Endothelial cell (in vitro differentiated cells): ENCODE measurements at places on chromosomes 1 and 21.
A peak's percentile ranks its signal among the peaks of the same experiment; 100 is the strongest.

GRCh38 chr21:44987301-44987885 lies 47.6 kb downstream of the SLX9 start:
- no peak for DNase-seq

DNA sequence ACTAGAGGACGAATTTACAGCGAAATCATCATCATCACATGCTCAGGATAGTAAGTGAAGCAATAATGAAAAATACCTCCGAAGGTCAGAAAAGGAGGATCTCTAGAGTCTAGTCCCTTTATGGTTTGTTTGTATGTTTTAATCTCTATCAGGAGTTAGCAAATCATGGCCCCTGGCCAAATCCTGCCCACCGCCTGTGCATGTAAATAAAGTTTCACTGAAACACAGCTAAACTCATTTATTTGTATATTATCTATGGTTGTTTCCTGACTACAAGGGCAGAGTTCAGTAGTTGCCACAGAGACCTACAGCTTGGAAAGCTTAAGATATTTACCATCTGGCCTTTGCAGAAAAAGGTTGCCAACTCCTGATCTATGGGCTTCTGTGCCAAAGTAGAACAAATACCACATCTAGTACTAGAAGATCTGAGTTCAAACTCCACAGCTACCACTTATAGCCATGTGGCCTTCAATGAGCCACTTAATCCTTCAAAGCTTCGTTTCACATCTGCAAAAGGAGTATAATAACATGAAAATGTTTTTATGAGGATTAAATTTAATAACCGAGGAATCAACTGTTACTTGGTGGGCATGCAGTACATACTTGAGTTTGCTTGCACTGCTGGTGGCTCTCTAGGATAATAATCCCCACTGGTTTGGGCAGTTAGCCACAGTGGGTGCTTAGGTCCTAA lies 94.0 kb upstream of the KIF26B start:
- no peak for DNase-seq

GRCh38 chr1:23118957-23119792 lies 49.5 kb downstream of the LUZP1 start:
- no peak for DNase-seq

GRCh38 chr21:33268393-33268736 lies 2.2 kb downstream of the IL10RB start:
- DNase-seq, result no peak

DNA sequence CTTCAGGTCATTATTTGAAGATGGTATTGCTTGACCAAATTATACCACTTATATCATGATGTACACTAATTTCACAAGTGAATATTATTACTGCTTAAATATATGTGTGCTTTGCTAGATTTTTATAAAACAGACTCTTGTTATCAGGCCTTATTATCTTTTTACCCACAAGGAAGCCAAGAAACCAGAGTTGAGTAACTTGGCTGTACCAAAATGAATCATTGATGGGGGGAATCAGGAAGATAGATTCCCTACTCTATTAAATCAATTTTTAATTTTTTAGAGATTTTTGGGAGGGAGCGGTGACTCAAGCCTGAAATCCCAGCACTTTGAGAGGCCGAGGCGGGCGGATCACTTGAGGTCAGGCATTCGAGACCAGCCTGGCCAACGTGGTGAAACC lies 16.0 kb upstream of the SCCPDH start:
- no peak for DNase-seq

- DNase-seq, result no peak
Observed at GRCh38 chr1:116990612-116991151, 10.9 kb upstream of the CD101 start.

DNA sequence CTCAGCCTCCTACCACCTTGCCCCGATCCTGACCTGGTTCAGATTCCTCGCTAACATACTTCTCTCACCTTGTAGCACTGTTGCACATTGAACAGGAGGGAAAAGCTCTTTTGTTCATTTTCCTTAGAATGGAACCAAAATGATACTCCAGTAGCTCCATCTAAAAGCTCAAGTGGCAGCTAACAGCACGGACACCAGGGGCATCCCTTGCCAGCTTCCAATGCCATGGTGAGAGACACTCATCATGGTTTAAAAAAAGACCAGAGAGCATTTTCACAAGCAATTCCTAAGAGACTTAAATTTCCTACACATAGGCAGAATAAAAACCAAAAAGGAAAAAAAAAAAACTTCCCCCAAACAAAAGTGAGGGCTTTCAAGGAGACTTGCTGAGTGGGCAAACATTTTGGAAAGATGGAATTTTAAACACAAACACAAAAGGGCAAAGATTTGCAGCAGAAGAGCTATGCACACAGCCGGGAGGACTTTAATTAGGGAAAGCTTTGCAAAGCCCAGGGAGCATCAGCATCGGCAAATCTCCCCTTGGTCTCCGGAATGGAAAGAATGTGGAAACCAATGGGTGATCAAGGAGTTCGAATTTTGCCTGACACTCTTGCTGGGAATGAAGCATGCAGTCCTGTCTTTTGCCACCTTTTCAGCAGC lies 84.3 kb downstream of the CAPZB start:
- DNase-seq, result no peak

GRCh38 chr1:25579292-25580252 lies 36.2 kb downstream of the LDLRAP1 start:
- no peak for DNase-seq

DNA sequence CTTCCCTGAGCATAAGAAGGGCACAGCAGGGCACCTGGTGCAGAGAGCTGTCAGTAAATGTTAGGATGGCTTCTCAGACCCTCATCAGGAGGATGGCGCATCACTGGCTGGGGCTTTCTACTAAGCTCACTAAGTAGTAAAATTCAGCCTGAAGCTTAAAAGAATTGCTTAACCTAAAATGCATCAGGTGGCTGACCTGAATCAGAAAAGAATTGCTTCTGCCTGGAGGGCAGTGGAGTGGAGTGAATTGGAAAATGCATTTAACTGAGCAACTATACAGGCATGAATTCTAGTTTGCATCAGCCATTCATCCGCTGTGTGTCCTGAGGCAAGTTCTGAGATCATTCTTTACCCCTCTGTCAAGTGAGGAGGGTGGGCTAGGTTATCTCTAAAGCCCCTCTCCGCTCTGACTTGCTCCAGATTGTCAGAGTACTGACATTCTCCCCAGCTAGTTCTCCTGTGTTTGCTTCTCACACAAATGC lies 142.0 kb upstream of the CD34 start:
- DNase-seq, result no peak

- DNase-seq, result peak; percentile 60
Observed at GRCh38 chr1:111197598-111198284, 2.7 kb downstream of the DENND2D start.

DNA sequence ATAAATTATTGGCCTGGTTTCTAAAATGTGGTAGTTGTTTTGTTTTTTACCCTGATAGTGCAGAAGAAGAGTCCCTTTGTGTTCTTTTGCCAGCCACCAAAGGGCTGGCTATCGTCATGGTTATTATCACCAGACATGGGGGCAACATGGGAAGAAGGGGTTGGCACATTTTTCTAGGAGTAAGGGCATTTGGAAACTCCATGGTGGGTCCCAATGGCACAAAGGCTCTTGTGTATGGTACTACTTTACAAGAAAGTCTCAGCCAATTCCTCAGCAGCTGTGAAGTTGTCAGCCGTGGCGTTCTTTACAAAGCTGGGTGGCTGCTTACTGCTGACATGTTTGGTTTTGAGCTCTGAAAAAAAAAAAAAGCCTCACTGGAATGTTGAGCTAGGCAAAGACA lies 330.4 kb upstream of the ESRRG start:
- DNase-seq, result no peak

DNA sequence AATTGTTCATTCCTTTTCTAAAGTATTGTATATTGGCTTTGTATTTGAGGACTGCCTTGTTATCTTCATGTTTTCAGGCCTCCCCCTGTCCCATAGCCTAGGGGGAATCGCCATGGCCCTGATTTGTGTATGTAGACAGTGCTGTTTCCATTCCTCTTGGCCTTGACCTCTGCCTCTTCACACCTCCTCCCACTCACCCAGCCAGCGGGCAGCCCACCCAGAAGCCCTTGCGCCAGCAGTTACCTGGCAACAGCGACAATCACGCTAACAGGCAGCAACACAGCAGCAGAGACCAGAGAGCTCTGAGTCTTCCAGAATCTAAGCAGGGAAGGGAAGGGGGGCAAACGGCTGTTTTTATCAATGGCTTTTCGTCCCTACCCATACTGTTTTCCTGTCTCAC lies 50.0 kb upstream of the NPL start:
- no peak for DNase-seq

DNA sequence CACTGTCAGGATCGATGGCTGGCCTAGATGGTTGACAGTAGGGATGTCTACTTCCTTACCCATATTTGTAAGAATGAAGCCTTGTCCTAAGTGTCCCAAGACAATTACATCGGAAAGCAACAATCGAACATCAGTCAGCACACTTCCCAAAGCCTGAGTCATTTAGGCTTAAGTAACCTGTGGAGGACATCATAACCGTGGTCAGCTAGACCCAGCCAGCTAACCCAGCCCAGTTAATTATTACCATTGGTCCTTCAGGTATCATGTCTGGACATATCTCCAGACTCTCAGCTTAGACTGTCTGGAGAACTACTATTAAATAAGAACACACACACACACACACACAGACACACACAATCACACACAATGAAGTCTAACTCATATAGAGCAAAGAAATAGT lies 264.7 kb downstream of the TRABD2B start:
- no peak for DNase-seq

DNA sequence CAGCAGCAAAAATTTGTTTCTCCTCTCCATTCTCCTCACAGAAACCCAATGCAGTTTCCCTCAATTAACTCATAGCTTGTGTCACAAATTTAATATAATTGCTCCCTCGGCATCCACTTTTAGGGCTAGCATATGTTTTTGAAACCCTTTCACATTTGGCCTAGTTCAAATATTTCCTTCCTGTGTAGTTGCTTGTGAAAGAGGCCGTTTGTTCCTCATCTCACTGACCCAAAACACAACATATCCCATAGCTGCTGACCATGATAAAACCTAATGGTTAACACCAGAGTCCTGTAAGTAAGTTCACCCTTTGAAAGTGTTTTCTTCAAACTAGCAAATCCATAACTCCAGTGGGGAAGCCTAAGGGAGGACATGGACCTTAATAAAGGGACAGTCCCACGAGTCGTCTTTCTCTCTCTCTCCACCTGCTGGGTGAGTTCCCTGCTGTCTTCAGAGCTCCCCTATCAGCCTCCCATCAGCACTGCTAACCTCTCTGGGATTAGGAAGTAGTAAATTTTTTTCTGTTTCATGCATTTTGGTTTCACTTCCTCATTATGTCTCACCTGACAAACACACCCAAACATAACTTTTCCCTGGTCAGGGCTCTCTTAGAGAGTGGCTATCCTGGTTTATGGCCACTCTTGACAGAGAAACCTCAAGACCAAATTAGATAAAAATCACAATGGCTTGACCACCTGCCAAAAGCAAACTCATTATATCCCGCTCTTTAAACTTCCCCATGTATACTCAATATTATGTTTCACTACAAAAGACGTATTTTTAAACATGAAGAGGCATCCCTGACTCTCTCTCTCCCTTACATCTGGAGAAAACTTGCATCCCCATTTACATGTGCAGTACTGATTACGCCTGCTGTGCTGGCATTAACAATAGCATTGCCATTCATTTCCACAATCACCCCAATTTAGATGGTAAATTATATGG lies 177.7 kb upstream of the HP1BP3 start:
- DNase-seq, result no peak

DNA sequence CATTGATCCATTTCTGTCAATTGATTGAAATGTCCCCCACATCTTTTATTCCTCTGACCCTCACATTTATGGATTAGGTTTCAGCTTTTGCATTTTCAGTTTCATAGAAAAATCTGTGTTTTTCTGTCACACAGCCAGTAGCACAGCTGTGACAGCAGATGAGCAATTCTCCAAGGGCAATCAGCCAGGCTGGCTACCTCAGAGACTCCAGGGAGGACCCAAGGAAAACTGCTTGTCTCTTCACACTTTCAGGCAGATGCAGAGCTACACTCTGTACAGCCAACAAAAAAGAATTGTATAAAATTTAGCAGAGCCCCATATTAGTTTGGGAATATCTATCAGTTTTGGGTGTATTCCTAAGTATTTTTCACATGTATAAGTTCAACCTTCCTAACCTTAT lies 257.2 kb downstream of the LRRC7 start:
- no peak for DNase-seq

DNA sequence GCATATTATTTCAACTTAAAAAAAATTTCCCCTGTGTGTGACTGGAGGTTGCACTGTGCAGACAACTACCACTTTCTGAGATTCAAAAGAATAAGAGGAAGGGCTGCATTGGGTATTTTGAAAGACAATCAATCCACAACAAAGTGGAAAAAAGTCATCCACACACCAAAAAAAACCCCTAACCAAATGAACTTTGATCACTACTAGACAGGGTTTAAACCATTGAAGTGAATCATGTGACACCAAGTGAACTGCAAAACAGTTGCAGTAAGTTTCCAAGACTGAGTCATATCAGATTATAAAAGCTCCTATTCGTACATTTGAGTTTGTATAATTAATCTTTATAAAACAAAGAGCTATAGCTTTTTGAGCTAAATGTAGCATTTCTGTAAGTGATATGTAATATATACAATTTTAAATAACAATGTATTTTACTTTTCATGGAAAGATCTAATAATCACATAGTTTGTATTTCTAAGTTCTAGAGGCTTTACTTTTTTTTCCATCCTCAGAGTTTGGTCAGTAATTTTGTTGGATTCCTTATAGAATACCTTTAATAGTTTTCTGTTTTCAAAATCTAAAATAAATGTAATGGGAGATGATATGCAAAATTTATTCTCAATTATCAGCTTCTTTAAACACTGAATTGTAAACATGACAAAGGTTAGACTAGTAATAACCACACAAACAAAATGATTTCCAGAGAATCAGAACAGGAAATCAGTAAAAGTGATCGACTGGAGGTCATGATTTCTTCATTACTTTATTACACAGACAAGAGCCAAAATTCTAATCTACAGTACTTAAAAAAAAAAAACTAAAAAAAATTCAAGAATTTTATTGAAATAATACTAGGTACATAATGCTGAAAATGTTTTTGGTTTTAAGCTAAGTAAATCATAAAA lies 50.5 kb upstream of the GFI1 start:
- DNase-seq, result no peak

DNA sequence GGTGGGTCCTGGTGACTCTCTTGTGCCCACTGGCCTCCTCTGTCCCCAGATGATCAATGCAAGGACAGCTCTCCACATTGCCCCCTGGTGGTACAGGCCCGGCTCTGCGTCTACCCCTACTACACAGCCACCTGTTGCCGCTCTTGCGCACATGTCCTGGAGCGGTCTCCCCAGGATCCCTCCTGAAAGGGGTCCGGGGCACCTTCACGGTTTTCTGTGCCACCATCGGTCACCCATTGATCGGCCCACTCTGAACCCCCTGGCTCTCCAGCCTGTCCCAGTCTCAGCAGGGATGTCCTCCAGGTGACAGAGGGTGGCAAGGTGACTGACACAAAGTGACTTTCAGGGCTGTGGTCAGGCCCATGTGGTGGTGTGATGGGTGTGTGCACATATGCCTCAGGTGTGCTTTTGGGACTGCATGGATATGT lies 10.8 kb downstream of the ADAMTSL4 start:
- peak; percentile 81 for DNase-seq

GRCh38 chr1:54459726-54460191 lies 53.6 kb upstream of the SSBP3 start:
- DNase-seq, result no peak
